ENCODE measurements at places on chromosomes 6 and 20.
A peak's percentile ranks its signal among the peaks of the same experiment; 100 is the strongest.

- DNase-seq: no peak
Measured at GRCh38 chr6:138005846-138006245, 101.4 kb downstream of the PERP start.

- DNase-seq: no peak
Measured at GRCh38 chr6:168542301-168542700, 101.3 kb downstream of the SMOC2 start.

DNA sequence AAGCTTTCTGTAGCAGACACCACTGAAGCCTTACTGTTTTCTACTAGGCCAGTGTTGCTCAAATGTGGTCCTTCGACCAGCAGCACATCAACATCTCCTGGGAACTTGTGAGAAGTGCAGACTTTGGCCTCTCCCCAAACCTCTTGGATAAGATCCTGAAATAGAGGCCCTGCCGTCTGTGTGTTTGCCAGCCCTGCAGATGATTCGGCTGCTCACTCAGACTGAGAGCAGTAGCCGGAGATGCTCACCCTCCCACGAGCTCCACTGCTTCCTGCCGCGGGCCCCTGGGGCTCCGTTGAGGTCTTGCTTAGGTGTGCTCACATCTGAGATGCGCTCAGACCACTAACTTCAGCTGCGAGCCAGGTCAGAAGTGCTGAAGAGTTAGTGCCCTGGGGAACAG lies 129.5 kb upstream of the SSTR4 start:
- DNase-seq: no peak

DNA sequence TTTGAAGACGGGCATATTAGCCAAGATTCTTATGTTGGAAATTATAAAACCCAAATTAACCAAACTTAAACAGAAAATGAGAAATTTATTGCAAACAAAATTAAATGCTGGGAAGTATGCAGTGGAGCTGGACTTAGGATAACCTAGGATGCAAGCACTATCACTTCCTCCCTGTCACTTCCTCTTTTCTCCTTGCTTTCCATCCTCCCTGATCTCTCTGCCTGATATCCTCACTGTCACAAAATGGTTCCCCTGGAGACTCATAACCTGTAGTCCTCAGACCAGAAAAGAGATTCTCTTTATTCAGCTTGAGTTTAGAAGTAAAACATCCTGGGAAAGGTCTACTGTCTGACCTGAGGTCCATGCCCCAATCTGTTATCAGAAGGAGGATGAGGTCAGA lies 7.4 kb upstream of the KLHL32 start:
- DNase-seq: no peak

DNA sequence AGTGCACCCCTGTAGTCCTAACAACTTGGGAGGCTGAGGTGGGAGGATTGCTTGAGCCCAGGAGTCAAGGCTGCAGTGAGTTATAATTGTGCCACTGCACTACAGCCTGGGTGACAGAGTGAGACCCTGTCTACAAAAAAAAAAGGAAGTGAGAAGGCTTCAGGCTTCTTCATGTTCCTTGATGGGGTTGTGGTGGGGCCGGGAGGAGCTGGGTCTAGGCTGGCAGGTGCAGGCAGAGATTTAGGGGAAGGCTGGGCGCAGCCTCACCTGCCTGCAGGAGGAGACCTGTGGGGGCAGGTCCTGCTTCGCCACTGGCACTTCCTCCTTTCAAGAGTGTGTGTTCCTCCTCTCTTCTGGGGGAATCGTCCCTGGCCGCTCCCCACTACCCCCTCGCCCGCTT lies 63.9 kb downstream of the CHMP4B start:
- no peak for DNase-seq

DNA sequence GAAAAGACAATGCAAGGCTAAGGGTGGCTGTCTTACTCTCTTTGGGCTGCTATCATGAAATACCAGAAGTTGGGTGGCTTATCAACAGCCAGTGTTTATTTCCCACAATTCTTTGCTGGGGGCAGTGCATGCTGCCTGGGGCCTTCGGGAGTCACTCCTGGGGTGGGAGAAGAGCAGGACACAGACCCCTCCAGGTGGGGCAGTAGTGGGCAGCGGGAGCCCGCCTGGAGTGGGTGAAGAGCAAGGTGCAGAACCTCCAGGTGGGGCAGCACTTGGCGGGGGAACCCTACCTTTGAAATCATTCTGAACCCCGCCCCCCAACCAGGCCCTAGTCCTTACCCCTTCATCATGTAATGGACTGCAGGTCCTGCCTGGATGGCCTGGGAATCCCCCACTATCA lies 69.6 kb upstream of the THBS2 start:
- DNase-seq: no peak

DNA sequence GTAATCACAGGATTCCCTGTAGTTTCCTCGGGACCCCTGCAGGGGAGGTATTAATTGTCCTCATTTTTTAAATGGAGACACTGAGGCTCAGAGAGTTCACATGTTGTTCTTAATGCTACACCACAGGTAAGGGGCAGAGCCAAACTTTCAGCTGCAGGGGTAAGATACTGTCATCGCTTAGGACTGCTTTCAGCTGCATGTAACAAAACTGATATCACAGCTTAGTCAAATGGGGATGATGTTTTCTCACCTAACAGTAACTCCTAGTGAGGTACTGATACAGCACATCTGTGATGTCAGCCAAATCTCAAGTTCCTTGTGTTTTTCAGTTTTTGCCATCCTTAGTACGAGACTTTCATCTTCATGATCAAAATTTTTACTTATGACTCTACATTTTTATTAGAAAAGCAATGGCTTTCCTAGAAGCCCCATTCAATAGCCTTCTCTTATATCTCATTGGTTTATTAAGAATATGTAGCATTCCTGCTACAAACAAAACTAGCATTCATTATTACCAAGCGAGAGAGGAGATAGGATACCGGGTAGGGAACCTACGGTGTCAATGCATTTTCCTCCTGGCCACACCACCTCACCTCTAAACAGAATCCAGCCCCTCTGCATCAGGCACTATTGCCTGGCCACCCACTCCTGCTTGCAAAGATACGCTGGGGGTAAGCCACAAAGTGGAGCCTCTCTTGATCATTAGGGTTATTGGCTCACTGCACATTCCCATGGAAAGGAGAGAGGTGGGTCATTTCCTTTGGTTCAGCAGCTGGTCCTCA lies 557.5 kb downstream of the CD83 start:
- DNase-seq: no peak

DNA sequence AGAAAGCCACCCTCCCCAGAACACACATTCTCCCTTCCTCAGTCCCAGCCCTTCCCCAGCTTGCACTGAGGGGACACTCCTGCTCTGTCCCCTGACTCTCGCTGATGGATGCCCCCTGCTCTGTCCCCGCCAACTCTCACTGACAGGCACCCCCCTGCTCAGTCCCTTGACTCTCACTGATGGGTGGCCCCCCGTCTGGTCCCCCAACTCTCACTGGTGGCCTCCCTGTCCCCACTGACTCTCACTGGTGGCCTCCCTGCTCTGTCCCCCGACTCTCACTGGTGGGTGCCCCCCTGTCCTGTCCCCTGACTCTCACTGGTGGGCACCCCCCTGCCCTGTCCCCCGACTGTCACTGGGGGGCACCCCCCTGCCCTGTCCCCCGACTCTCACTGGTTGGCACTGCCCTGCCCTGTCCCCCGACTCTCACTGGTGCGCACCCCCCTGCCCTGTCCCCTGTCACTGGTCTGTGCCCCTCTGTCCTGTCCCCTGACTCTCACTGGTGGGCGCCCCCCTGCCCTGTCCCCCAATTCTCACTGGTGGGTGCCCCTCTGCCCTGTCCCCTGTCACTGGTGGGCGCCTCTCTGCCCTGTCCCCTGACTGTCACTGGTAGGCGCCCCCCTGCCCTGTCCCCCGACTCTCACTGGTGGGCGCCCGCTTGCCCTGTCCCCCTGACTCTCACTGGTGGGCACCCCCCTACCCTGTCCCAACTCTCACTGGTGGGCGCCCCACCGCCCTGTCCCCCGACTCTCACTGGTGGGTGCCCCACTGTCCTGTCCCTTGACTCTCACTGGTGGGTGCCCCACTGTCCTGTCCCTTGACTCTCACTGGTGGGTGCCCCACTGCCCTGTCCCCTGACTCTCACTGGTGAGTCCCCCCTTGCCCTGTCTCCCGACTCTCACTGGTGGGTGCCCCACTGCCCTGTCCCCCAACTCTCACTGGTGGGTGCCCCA lies 60.9 kb downstream of the GINS1 start:
- DNase-seq: no peak

DNA sequence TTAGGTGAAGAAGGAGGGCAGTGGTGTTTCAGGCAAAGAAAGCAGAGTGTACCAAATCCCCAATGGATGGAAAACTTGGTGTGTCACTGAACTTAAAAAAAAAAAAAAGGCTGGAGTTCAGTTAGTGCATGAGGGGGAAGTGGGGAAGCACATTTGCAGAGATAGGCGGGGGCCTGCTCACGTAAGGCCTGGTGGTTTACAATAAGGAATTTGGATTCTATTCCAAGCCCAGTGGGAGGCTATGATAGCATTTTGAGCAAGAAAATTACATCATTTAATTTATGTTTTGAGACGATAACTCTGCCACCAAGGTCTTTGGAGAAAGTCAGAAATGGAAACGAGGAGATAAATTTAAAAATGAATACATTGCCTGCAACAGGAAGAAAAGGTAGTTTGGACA lies 225.5 kb downstream of the EYA4 start:
- no peak for DNase-seq

DNA sequence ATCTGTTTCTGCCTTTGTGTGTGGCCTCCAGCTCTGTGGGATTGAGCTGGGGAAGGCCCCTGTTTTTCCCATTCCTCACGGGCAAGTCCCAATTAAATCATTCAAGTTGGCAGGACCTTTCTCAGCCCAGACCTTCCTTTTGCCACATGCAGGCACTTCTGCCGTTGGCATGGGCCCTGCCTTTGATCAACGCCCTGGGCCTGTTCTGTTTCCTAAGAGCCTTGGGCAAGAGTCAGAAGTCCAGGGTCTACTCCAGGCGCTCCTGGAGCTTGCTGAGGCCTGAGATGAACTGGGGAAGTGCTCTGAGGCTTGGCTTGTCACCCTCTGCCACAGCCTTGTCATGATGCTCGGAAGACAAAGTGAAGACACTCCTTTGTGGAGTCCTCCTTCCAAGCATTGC lies 7.1 kb downstream of the IP6K3 start:
- DNase-seq: no peak

- no peak for DNase-seq
Measured at GRCh38 chr20:15196547-15197255, 859.3 kb upstream of the FLRT3 start.

DNA sequence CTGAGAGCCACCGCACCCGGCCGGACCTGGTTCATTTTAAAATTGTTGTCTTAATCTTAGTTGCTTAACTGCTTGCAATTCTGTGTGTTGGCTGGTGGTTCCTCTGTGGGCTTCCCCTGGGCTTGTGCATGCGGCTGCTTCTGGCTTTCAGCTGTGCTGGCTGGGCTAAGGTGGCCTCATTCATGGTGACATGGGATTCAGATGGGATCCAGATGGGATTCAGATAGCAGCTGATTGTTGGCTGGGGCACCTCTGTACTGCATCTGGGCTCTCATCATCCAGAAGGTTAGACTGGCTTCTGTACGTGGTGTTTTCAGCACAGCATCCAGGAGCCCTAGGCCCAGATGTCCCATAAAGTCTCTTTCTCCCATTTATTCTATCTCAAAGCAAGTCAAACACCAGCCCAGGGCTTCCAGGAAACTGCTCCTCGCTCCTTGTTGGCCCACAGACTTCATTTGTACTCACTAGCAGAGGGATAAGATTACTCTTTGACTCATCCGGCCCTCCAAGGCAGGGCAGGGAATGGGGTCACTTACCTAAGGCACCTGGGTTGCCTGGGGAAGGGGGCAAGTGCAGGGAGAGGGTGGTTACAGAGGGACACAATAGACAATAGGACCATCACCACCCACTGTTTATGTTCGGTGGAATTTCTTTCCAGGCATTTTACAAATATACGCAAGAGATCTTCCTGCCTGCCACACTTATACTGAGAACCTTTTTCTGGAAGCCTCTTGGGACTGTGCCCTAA lies 10.2 kb upstream of the PEDS1 start:
- DNase-seq: no peak

GRCh38 chr6:109925075-109925474 lies 53.0 kb upstream of the GPR6 start:
- DNase-seq: no peak

GRCh38 chr6:138162111-138162954 lies 594 bp downstream of the ARFGEF3 start:
- DNase-seq: peak; percentile 20

DNA sequence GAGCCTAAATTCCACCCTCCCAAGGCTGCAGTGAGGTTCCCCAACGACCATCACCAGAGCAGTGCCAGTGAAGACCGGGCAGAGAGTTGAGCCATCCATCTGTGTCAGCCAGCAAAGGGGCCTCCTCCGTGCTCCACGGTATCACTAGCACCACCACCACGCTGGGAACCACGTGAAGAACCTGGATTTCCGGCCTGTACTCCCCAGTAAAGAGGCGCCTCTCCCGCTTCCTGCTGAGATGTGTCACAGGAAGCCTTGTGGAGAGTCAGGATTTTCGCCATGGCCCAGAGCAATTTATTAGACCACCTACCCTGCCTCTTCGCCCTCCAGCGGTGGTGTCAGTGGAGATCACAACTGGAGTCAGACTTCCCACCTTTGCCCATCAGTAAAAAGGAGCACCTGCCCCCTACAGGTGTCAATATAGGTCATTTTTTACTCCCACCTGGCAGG lies 28.8 kb downstream of the CPXM1 start:
- DNase-seq: no peak

DNA sequence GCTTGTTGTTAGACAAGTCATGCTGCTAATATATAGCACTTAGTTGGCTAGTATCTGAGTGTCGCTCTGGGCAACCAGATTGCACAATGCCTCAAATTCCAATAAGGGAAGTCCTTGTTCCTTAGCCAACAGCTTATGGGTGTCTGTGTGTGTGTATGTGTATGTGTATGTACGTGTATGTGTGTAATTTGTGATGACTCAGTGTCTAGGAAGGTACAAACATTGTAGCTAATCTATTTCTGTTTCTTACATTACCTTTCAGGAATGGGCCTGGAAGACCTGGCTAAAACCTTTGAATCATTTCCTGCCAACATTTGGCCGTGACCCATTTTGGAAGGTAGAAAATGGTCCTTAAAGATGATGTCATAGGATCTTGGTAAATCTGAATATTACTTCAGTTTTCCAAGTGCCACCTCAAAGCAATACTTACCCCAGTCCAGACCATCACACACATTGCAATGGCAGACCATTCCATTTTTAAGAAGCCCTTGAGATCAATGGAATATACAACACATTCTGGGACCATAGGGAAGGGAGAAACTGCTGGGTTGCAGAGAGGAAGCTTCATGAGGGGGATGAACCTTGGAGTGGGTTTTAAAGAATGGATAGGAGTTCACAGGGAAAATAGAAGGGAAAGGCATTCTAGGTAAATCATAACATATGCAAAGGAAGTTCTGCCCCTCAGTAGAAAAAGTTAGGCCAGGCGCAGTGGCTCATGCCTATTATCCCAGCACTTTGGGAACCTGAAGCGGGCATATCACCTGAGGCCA lies 25.1 kb downstream of the NEDD9 start:
- DNase-seq: no peak

- no peak for DNase-seq
Measured at GRCh38 chr6:91713911-91714310, 1127.0 kb upstream of the MAP3K7 start.
